ENCODE measurements at places on chromosomes 16 and 17. TPM values are rescaled to one million over a fixed set of nuclear protein-coding genes. Genes with fewer than 3 reads are reported as not detected.
A peak's percentile ranks its signal among the peaks of the same experiment; 100 is the strongest.

The GPS2 gene
- 22.1 TPM for total RNA-seq

The CCL8 gene
- not detected for total RNA-seq

The ZNF213 gene
- 5.0 TPM for total RNA-seq

The KCNG4 gene
- total RNA-seq = not detected

The TRIM72 gene
- total RNA-seq = not detected

The MARVELD3 gene
- 12.5 TPM for total RNA-seq

The MYH11 gene
- total RNA-seq = 5.8 TPM

DNA sequence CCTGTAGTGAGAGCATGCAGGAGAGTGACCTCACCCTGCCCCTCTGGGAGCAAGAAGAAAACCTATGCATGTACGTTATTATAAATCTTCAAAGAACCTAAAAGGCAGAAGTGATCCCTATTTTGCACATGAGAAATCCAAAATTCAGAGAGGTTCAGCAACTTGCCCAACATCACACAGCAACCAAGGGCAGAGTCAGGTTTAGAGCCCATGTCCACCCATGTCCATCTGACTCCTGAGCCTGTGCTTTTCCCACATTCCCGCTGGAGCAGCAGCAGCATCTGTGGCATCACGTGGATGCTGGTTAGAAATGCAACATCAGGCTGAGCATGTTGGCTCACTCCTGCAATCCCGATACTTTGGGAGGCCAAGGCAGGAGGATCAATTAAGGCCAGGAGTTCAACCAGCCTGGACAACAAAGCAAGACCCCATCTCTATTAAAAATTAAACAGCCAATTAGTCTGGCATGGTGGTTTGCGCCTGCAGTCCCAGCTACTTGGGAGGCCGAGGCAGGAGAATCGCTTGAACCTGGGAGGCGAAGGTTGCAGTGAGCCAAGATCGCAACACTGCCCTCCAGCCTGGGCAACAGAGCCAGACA is 26.3 kb downstream of the METTL22 start:
- no peaks in the 10 kb centered on the region for H3K27me3 ChIP-seq
- H3K27ac ChIP-seq = no peak overlapping the region
- DNase-seq = no peak
- no peaks in the 10 kb centered on the region for H3K4me1 ChIP-seq
- no peak overlapping the region for H3K4me3 ChIP-seq

DNA sequence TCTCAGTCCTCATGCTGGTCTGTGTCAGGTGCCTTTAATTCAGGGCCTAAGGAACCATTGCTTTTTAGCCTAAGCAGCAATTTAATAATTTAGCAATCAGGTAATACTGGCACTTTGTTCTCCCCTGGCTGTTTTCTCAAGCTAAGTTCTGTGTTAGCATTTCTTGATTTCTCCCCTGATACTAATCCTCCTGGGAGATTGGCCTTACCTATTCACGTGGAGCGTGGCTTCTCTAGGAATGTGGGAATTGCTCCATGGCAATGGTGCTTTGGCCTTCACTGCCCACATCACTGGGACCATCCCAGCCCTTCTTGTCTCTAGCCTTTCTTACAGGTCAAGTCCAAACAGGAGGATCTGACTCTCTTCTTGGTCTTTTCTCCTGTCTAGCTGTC is 55.7 kb downstream of the ZNRF1 start:
- H3K4me1 ChIP-seq = no peaks in the 10 kb centered on the region
- no peak overlapping the region for H3K4me3 ChIP-seq
- no peak overlapping the region for H3K27ac ChIP-seq
- no peaks in the 10 kb centered on the region for H3K27me3 ChIP-seq

DNA sequence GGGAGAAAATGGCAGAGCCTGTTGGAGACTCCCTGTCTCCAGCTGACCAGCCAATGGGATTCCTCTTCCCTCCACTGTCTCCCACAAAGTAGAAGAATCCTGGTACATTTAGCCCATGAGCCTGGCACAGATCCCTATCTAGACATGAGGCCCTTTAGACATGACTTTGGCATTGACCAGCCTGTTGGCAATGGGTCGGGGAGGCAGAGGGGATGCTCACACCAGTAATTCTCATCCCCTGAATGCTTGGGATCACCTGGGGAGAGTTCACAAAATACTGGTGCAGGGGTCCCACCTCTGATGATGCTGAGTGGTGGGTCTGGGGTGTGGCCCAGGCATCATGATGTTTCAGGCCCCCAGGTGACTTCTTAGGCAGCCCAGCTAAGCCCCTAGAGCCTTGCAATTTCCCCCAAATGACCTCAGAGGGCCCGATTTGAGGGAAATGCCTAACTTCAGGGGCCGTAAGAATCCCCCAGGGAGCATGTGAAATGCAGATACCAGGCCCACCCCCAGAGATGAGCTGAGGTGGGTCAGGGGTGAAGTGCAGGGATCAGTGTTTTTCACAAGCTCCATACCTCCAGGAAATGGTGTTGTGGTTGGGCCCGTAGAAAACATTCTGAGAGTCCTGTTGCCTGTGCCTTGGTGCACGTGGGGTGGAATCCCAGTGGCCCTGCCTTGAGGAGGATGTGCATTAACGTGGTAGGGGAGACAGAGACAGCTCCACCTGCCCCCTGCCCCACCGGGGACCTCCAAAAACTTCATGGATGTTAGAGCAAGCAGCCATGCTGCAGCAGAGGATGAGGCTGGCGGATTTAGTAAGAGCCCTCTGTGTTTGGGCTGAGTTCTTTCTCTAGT is 42.1 kb downstream of the SNX20 start:
- no peaks in the 10 kb centered on the region for H3K27me3 ChIP-seq
- H3K27ac ChIP-seq = no peak overlapping the region
- DNase-seq = no peak
- no peaks in the 10 kb centered on the region for H3K36me3 ChIP-seq

- H3K27me3 ChIP-seq = no peaks in the 10 kb centered on the region
- no peaks in the 10 kb centered on the region for H3K36me3 ChIP-seq
- H3K27ac ChIP-seq = no peak overlapping the region
- H3K4me3 ChIP-seq = no peak overlapping the region
Measured at GRCh38 chr16:12757546-12757945, 46.1 kb downstream of the CPPED1 start.

- H3K4me1 ChIP-seq = no peaks in the 10 kb centered on the region
- H3K36me3 ChIP-seq = no peaks in the 10 kb centered on the region
- H3K27ac ChIP-seq = no peak overlapping the region
- no peak for DNase-seq
Measured at GRCh38 chr16:12527071-12527470, 276.6 kb downstream of the CPPED1 start.

- H3K27me3 ChIP-seq = no peaks in the 10 kb centered on the region
- DNase-seq = no peak
- no peaks in the 10 kb centered on the region for H3K36me3 ChIP-seq
- no peaks in the 10 kb centered on the region for H3K4me1 ChIP-seq
Measured at GRCh38 chr16:66925322-66925840, at the start of gene RRAD. RRAD (minus strand) TSS chr16:66925535; CDS start chr16:66925179, 356 bp downstream.

DNA sequence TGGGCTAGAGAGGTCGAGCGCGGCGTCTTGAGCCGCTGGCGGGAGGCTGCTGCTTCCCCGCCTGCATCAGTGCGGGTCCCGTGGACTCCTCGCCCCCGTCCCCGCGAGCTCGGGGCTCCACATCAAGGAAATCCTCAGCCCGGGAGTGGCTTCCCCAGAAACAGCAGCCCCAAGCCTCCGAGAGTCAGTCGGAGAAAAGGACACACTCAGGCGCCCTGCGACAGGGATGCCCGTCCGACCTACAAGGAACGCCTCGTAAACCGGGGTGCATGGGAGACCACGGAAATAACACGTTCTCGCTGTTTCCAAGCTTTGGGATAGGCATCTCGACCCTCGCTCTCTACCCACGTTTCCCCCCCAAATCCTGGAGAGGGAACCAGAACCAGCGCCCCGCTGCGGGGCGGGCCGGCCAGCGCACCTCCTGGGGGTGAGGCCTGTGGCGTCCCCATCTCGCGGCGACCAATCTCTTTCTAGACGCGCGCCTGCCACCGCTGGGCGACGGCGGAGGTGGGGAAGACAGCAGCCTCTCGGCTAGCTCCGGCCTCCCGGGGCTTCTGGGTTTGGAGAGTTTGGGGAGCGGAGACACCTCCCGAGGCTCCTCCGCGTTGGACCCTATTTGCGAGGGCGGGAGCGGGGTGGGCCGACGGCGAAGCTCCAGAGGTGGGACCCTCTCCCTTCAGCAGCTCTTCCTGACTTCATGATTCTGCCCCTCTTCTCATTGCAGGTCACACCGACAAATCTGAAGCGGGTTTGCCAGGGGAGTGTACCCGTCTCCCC is 759 bp upstream of the TP53I13 start:
- H3K4me1 ChIP-seq = peaks cover 21% of the 10 kb centered on the region
- H3K4me3 ChIP-seq = peak overlapping the region; percentile 77
- H3K36me3 ChIP-seq = peaks cover under 1% of the 10 kb centered on the region
- no peaks in the 10 kb centered on the region for H3K27me3 ChIP-seq
- DNase-seq = peak; percentile 85

- H3K27me3 ChIP-seq = no peaks in the 10 kb centered on the region
- H3K36me3 ChIP-seq = no peaks in the 10 kb centered on the region
- H3K27ac ChIP-seq = no peak overlapping the region
- DNase-seq = no peak
- H3K4me3 ChIP-seq = no peak overlapping the region
Measured at GRCh38 chr16:84851192-84852127, 31.7 kb downstream of the CRISPLD2 start.

DNA sequence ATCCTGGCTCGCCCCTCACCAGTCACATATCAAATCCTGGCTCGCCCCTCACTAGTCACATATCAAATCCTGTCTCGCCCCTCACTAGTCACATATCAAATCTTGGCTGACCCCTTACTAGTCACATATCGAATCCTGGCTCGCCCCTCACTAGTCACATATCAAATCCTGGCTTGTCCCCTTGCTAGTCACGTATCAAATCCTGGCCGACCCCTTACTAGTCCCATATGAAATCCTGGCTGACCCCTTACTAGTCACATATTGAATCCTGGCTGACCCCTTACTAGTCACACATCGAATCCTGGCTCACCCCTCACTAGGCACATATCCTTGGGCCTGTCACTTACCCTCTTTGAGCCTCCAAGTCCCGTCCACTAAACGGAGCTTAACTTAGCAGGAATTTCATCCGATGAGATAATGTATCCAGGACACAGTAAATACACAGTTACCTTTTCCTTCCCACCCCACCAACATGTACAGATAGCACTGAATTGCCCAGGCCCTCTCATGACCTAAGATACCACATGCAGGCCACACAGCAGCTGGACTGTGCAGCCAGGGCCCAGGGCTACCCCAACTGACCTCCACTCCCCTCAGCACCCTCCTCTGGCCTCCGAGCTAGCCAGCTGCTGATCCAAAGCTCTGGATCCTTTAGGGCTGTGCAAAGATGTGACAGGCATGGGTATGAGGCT is 157.8 kb upstream of the RPH3AL start:
- no peaks in the 10 kb centered on the region for H3K36me3 ChIP-seq
- no peak overlapping the region for H3K4me3 ChIP-seq
- DNase-seq = no peak

DNA sequence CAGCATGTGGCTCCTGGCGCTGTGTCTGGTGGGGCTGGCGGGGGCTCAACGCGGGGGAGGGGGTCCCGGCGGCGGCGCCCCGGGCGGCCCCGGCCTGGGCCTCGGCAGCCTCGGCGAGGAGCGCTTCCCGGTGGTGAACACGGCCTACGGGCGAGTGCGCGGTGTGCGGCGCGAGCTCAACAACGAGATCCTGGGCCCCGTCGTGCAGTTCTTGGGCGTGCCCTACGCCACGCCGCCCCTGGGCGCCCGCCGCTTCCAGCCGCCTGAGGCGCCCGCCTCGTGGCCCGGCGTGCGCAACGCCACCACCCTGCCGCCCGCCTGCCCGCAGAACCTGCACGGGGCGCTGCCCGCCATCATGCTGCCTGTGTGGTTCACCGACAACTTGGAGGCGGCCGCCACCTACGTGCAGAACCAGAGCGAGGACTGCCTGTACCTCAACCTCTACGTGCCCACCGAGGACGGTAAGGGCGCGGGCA is 645 bp downstream of the NLGN2 start:
- no peak overlapping the region for H3K4me3 ChIP-seq
- no peak for DNase-seq
- no peaks in the 10 kb centered on the region for H3K4me1 ChIP-seq
- no peaks in the 10 kb centered on the region for H3K36me3 ChIP-seq
- H3K27ac ChIP-seq = no peak overlapping the region

DNA sequence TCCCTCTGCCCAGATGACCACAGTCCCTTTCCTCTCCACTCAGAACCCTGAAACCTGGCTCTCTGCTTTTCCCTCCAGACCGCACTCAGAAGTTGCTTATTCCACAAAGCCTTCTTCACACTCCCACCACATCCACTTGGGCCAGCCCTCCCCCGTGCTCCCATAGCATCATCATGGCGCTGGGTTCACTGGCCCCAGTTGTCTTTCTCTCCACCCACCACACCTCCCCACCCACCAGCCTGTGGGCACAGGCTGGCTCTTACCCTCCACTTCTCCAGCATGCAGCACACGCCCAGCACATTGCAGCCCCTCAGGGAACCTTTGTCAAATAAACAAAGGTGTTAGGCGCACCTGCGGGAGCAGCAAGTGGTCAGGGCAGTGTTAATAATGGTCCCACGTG is 130.0 kb downstream of the KATNIP start:
- H3K4me3 ChIP-seq = no peak overlapping the region
- H3K36me3 ChIP-seq = no peaks in the 10 kb centered on the region
- H3K27ac ChIP-seq = no peak overlapping the region
- H3K4me1 ChIP-seq = no peaks in the 10 kb centered on the region
- no peak for DNase-seq
- H3K27me3 ChIP-seq = no peaks in the 10 kb centered on the region

DNA sequence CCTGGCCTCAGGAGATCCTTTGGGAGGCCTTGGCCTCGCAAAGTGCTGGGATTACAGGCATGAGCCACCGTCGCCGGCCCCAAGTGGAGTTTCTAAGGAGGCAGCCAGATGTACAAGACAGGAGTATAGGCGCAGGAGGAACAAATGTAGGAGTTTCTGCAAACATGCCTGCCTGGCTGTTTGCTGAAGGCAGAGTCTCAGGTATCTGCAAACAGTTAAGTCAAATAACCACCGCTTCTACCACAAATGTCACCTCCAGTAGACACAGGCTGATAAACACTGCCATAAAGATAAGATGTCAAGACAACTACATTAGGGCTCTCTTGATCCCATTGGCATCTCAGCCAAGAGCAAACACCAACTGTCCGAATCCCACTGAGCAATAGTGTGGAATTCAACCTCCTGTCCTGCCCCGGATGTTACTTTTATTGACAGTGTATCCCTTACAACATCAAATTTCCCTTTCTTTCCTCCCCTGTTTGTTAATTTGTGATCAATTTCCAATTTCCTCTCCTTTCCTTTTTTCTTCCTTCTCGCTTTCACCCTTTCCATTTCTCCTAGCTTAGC is 5.6 kb upstream of the COG1 start:
- H3K27me3 ChIP-seq = no peaks in the 10 kb centered on the region
- no peaks in the 10 kb centered on the region for H3K36me3 ChIP-seq
- no peak overlapping the region for H3K27ac ChIP-seq
- DNase-seq = no peak
- no peaks in the 10 kb centered on the region for H3K4me1 ChIP-seq
